ENCODE measurements at places on chromosomes 12 and 14.

DNA sequence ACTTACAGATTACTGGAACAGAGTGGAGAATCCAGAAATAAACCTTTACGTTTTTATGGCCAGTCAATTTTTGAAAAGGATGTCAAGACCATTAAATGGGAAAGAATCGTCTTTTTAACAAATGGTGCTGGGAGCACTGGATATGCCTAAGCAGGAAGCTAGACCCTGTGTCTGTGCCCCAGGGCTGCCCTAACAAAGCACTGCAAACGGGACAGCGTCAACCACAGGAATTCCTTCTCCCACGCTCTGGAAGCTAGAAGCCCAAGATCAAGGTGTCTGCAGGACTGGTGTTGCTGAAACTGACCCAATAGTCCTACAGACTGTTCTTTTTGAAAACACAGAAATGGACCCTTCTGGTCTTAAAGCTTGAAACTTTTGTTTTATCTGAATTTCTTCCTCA is 9.3 kb upstream of the TMEM121 start:
- DNase-seq, result no peak

DNA sequence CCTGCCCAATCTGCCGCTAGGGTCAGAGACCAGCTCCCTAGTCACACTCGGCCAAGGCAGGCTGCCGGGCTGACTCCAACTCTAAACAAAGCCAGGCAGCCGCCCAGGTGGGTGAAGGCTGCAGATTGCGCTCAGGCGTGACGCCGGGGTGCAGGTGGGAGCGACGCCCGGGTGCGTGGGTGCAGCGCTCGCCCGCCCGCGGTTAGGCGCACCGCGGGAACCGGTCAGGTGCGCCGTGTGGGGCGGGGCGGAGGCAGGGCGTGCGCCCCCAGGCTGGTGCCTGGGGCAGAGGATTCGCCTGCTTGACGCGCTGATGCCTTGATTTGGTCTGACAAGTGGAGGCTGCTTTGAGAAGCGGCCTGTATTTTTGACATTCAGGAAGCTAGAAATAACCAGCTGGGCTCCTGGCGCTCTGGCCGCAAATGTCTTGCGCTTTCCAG is 126.7 kb upstream of the HIF1A start:
- peak; percentile 55 for DNase-seq

DNA sequence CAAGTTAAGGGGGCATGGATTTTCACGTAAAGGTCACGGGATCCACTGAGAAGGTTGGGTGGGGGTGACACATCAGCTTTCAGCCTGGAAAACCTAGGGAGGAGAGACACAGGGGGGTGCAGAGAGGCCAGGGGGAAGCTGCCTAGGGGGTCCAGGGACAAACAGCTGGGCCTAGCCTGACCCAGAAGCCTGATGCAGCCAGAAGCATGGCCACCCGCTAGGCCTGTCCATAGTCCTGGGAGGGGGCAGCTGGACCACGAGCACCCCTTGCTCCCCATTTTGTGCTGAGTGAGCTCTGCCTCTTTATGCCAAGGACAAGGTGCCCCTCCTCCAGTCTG is 322.7 kb upstream of the RTL1 start:
- no peak for DNase-seq

DNA sequence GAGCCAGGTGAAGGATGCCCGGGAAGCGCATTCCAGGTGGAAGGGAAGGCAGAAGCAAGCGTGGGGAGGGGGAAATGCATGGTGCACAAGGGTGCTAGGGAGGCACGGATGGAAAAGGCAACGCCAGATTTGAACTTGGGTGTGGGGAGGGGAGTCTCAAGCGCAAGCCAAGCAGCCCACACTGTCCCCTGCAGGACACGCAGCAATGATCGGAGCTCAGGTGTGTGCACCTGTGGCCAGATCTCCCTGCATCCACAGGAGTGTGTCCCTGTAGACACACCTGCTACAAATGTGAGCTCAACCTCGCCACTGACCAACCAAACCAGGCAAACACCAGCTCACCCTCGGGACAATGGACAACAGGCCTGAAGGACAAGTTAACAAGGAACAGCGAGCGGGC is 63.2 kb downstream of the SCARB1 start:
- DNase-seq, result no peak

- no peak for DNase-seq
Measured at GRCh38 chr12:18165889-18166288, 75.9 kb upstream of the RERGL start.

- DNase-seq, result peak; percentile 29
Measured at GRCh38 chr14:68824517-68825347, 31.9 kb upstream of the ZFP36L1 start.

DNA sequence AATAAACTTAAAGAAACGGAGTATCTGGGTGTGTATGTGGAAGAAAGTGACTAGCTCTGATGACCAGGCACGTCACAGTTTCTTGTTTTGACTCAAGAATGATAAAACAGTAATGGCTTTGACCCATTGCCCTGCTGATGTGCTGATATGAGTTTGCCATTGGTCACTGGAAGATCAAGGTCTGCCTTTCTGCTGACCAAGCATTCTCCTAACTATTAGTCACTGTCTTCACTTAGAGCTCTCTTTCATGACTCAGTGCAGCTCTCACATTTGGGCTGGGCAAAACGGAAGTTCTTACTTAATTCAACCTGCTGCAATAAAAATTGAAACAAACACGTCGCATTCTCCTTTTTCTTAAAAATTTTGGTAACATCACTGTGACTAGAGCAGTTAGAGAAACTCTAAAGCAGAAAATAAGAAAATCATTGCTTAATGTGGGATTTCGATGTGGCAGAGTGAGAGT is 366.7 kb downstream of the BTG1 start:
- DNase-seq, result peak; percentile 38

DNA sequence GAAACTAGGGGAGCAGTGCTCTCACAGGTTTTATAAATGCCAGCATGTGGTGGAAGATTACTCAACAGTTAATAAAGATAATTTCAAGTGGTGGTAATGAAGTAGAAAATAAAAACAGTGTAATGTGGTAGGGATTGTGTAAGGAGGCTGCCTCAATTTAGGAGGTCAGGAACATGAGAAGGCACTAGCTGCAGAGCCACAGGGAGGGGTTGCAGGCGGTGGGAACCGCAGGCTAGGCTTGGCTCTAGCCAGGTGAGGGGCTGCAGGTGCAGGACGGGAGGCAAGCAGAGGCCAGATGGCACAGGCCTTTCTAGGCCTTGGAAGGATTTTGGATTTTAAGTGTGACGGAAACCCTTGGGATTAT is 768 bp downstream of the METTL25 start:
- no peak for DNase-seq

GRCh38 chr14:67111022-67111421 is 78.2 kb upstream of the GARIN2 start:
- DNase-seq, result no peak

- no peak for DNase-seq
Measured at GRCh38 chr12:131918311-131919050, 10.6 kb upstream of the PUS1 start.

DNA sequence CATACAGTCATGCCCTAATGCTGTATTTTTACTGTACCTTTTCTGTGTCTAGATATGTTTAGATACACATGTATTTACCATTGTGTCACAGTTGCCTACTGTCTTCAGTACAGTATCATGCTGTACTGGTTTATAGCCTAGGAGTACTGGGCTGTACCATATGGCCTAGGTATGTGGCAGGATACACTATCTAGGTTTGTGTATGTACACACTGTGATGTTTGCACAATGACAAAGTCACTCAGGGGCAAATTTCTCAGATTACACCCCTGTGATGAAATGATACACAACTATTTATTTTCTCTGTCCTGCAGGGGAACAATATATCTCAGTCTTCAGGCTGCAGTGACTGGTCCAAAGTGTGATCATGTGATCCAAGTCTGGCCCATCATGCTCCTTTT is 1076.1 kb downstream of the VRK1 start:
- DNase-seq, result no peak

DNA sequence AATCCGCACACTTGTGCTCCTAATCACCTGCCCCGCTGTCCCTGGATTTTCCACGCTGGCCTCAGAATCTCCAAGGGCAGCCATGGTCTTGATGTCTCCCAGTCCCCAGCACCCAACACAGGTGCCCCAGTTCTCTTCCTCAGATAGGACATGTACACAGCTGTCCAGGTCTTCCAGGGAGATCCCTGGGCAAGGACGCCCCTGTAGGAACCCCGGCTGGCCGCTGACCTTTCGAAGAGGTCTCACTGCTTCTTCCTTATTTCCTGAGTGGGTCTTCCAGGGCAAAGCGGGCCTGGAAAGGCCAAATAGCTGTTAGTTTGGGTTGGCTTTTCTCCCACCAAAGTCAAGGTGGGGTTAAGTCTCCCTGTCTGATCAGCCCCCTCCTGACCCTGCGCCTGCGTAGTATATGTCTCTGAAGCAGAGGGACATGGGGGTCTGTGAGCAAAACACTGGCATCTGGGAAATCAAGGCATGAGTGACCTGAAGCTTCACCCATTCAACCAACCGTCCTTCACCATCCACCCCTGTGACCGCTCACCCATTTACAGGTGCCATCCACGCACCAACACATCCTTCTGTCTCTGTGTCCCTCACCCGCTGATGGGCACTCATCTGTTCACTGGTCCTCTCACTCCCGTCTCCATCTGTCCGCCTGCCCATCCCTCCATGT is 4.6 kb downstream of the BEGAIN start:
- DNase-seq, result no peak

DNA sequence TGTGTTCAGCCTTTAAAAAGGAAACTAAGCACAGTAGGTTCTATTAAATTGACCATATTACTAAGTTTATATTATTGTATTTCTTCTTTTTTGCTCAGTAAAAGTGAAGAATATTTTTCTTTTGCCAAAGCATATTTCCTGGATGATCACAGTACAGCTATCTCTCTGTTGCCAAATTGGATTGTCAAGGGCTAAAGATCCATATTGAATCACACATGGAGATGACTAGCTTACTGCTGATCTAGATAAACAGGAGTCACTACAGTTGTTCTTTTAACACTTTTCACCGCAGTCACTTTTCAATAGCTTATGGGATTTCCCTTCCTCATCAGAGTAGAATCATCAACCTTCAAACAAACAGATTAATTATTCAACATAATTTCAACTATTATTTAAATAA is 78.6 kb downstream of the LRRC9 start:
- DNase-seq, result no peak

- no peak for DNase-seq
Measured at GRCh38 chr14:55045087-55045486, 6.4 kb upstream of the MAPK1IP1L start.

DNA sequence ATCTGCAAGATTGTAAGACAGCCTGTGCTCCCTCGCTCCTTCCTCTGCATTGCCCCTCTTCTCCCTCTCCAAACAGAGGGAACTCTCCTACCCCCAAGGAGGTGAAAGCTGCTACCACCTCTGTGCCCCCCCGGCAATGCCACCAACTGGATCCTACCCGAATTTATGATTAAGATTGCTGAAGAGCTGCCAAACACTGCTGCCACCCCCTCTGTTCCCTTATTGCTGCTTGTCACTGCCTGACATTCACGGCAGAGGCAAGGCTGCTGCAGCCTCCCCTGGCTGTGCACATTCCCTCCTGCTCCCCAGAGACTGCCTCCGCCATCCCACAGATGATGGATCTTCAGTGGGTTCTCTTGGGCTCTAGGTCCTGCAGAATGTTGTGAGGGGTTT is 37.4 kb downstream of the DAD1 start:
- DNase-seq, result no peak

DNA sequence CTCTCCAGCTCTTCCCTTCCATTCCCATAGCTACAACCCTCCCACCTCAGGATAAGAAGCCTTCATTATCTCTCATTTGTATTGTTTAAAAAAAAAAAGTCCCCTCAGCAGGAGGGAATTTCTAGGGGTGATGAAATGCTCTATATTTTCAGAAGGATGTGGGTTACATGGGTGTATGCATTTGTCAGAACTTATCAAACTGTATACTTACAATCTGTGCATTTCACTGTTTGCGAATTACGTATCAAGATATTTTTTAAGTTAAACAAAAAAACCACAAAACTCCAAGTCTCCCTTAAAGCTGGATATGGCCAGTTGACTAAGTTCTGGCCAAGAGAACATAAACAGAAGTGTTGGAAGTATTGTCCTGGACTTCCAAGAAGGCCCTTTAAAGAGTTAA is 2.0 kb upstream of the FKBP11 start:
- no peak for DNase-seq

- DNase-seq, result no peak
Measured at GRCh38 chr14:101925152-101925551, 39.2 kb upstream of the DYNC1H1 start.

- no peak for DNase-seq
Measured at GRCh38 chr14:104494483-104494882, 85.1 kb upstream of the C14orf180 start.

DNA sequence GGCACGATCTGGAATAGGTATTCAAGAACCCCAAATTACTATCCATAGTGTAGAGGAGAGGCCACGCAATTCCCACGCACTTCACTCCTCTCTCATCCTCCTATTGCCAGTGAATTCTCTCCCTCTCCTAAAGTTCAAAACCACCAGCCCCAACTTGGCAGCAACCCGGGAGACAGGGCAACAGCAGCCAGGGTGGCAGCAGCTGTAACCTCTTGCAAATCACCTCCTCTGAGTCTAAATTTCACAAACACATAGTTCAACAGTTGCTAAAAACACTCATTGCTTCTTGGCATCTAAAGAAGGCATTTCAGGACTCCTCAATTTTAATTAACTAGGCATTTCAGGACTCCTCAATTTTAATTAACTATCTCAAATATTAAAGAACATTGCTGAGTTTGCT is 37.7 kb upstream of the MANSC4 start:
- DNase-seq, result no peak

GRCh38 chr12:89901319-89901718 is 192.7 kb upstream of the ATP2B1 start:
- no peak for DNase-seq

DNA sequence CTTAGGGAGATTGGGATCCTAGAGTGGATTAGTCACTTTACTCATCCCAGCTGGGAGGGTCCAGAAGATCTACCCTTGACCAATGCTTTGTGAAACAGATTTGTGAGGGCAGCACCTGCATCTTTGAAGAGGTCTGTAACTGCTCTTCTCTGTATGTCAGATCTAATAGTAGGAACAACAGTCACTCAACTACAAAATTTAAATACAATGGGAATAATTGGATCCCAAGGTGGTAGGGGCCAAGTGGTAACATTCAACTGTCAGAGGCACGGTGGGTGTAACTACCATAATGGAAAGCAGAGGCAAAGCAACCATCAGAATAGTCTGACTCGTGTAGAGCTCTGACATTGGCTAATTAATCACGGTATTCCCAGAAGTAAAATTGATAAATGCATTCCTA is 55.8 kb downstream of the ITPR2 start:
- DNase-seq, result no peak
